ENCODE measurements at places on chromosomes 5 and 9.

DNA sequence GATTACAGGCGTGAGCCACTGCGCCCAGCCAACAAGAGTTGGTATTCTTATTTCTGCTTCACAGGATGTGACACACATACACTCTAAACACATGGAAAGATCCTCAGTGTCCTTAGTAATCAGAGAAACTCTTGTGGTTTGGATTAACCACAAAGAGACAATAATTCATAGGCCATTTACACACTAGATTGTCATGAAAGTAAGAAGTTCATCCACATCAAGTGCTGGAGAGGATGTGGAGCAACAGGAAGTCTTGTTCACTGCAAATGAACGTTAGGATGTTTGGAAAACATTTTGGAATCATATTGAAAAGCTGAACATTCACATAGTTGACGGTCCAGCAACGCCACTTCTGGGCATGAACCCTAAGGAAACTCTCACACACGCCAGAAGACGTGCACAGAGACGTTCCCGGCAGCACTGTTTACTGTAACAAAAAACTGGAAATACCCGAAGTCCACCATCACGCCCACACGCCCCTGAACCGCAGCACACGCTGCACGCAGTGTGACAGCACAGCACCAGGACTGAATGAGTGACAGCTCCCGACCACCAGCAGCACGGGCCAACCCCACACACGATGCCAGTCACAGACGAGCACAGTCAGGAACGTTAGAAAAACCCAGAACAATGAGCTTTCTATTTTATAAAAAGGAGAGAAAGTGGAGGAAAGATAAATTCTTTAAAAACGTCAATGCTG, 87.6 kb downstream of the COL23A1 start:
- DNase-seq = no peak

DNA sequence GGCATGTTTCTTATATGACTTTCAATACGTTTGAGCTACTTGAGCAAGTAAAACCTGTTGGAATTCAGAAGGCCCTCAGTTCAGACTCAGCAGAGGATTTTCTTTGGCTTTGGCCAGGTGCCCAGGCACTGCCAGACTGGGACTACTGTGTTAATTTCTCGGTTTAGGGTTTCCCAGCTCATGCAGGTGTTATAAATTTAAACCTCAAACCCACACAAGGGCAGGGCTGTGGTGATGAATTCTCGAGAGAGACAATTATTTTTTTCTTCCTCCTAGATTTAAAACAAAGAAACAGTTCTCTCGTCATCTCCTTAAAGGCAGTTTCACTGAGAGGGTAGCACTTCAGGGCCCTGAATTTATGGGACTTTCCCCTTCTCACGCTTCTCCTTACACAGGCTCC, 406.0 kb upstream of the PIK3R1 start:
- DNase-seq = no peak

DNA sequence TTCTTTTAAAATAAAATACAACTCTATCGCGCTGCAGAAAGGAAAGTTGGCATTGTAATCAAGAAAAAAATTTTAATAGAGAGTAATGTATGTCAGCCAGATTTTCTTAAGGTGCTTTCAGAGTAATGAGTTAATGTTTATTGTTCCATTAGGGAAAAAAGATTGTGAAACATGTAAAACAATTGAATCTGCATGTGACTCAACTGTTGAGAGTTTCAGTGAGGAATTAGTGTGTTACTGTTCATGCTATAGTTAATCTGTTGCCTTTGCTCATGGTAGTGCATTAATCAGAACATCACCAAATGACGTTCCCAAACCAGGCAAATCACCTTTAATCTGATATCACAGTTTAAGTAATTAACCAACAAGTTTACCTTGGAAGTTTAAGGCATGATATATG, 600.5 kb downstream of the NR2F1-AS1 start:
- no peak for DNase-seq

DNA sequence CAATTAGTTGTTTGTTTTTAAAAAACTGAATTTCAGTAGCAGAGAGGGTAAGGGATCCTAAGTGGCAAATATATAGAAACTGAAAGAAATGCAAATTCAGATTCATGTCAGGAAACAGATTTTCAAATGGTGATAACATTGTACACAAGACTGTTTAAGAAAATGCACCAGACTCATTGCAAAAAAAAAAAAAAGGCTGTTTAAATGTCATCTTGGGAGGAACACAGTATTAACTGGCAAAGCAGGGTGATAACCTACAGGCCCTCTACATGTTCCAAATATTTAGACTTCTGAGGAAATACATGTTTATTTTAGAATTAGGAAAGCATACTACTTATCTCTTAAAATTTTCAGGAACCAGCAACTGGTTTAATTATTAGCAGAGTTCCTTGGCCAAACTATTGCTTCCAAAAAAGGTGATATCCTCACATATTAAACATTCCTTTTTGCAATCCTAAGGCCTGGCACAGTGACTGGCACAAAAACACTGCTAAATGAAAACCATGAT, 114.5 kb downstream of the TSSK1B start:
- no peak for DNase-seq

- no peak for DNase-seq
Measured at GRCh38 chr5:138635265-138635664, 60.1 kb upstream of the HSPA9 start.

GRCh38 chr5:145510324-145510723, 324.8 kb downstream of the PRELID2 start:
- no peak for DNase-seq

DNA sequence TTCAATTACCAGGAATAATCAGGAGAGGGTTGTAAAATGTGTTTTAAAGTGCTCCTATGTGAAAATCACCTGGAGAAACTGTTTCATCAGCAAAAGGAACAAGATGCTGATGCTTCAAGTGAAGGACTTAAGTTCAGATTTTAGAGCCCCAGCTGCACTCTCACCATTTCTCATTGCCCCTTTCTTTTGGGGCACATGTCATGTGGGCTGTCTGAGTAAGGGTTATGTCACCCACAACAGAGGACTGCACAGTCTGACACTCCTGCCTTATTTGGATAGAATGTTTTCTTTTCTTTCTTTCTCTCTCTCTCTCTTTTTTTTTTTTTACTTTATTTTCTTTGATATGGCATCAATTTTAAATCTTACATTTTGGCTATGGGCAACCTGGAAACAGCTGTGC, 204.1 kb upstream of the EFNA5 start:
- no peak for DNase-seq

GRCh38 chr5:93600409-93601070, 17.5 kb downstream of the NR2F1 start:
- no peak for DNase-seq
